Stimulated activated naive CD8-positive, alpha-beta T cell treated with anti-CD3 and anti-CD28 coated beads, Interleukin-15, Interleukin-2, amounts not matched to agents 100 U/mL and 50 U/mL, for 24 hours (primary cell): ENCODE measurements at places on chromosomes 3 and 15.

DNA sequence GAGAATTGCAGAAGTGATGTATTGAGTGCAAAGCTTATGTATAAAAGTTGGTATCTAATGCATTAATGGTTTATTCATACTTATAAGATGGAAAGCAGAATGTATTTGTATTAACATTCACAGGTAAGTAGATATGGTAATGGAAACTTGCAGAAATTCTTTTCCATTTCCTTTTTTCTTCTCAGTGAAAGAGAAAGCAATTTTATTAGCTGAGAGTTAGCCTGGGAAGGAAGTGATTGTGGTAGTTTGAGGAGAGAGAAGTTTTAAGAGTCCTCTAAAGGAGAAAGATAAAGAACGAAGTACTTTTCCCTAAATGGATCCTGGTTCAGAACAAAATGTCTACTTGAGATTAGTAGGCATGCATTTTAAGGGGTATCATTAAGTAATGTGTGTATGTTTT, 60.1 kb upstream of the OSTN start:
- no peak for DNase-seq

DNA sequence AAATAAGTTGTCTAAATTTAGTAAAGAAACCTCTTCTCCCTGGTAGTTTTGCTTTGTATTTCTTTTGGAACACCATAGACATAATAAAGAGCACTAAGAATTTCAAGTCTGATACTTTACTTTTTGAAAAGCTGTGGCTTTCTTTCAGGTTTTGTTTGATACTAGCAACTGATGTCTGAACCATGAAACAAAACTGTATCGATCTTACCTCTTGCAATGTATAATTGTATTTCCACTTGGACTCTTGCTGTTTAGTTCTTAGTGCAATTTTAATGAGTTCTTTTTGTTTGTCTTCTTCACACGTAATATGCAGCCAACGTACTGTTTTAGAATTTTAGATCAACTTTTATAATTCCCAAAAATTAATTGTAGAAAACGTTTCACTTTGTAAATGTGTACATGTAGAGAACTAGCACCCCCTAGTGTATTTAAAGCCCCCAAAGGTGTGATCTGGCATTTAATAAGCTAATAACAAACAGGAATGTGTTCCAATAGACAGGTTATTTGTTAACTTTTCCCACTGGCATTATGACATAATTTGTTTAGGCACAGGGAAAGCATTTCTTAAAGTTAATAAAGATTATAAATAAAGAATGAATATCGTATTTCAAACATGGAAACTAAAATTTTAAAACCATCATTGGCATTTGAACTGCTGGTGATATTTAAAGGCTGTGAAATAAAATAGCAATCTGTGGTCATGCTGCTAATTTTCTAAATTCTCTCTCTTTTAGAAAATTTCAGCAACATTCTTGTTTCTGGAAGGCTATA, 289.1 kb upstream of the DNAJC19 start:
- DNase-seq = no peak

DNA sequence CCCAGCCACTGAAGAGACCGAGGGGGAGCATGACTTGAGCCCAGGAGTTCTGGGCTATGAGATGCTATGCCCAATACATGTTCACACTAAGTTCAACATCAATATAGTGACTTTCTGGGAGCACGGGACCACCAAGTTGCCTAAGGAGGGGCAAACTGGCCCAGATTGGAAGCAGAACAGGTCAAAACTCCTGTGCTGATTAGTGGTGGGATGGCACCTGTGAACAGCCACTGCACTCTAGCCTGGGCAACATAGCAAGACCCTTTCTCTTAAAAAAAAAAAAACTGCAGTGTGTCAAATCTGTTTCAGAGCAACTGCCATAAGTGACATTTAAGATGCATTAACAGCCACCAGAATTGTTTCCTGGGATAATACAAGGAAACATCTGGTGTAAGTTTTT, 9.8 kb downstream of the HES1 start:
- no peak for DNase-seq

DNA sequence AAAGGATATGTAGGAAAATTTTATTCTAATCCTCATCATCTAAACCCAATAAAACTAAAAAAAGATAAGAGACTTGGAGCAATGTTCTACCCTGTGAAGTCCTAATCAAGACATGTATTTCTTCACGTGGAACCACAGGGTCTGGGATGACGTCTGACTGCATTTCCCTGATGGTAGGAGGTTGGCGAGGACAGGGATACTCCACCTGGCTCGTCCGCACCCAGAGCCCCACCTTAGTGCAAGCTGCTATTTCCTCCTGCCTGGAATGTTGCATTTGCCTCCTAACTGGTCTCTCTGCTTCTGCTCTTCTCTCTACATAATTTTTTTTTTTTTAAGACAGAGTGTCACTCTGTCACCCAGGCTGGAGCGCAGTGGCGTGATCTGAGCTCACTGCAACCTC, 57.7 kb upstream of the RASGRP1 start:
- no peak for DNase-seq

GRCh38 chr3:159937561-159938166, 51.0 kb upstream of the IL12A start:
- DNase-seq = no peak

- no peak for DNase-seq
Observed at GRCh38 chr15:95192923-95193322, 961.6 kb downstream of the MCTP2 start.

DNA sequence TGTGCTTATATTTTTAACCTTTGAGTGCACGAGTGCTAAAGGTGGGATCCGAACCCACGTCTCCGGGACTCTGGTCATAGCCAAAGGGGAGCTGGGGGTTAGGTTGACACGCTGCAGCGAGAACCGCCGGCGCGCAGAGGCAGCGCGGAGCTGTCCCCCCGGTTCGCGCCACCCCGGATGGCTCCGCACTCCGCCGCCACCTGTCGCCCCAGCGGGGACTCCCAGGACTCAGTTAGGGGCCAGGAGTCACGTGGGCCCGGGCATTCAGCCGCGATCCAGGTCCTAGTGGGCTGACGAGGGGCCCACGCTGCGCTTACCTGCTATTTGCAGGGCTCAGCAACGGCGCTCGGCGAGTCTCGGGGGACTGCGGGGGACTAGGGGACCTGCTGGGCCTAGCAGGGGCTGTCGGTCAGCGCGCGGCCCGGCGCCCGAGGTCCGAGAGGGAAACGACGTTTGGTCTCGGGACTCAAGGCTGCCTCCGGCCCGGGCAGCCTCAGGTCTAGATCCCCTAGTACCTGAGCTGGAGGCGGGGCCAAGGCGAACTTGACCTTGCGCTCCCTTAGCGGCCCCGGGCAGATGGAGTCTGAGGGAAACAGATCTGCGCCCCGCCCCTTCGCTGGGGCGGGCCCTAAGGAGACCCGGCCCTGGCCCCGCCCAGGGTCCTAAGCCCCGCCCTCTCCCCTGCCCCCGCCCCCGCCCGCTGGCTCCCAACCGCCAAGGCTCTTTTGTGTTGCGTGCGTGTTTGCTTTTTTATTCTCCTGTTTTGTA, at the start of gene NMNAT3:
NMNAT3 (minus strand) TSS at position 585 of the 768 bp plus-strand sequence. CDS start 50,248 bp downstream, outside the sequence.
- DNase-seq = peak; percentile 88

DNA sequence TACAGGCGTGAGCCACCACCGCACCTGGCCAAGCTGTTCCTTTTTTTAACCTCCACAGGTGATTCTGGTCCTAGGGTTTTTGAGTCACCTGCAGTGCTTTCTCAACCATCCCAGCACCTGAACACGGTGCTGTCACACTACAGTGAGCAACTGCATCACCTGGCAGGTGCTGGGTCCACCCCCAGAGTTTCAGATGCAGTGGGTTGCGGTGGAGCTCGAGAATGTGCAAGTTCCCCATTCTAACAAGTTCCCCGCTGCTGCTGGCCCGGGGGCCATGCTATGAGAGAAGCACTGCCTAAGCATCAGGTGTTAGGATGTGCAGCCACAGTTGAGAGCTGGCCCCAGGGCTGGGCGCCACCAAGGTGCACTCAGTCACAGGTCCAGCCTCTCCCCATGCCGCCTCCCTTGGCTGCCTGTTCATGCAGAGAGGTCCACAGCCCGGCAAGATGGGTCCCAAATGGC, 18.0 kb downstream of the ISG20 start:
- no peak for DNase-seq

DNA sequence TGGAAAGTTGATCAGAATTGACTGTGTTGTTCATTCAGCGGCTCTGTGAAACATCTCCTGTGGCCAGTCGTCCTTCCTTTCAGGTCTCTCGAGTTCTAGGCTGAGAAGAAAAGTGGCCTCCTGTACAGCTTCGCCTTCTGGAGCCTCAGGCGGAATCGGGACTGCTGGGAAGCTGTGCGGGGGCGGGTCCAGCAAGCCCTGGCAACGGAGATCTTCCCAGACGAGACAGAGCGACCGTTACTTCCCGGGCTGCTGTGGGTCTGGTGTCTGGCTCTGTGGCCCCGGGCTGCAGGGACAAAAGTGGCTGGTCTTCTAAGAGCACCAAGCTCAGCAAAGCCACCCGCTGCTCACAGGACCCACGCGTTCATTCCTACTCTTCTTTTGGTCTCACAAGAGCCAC, 88.6 kb upstream of the CACNA2D3 start:
- DNase-seq = no peak
